Ovary (tissue), 10 donors: ENCODE measurements at places on chromosomes 1 and 21. TPM values are rescaled to one million over a fixed set of nuclear protein-coding genes. Genes with fewer than 3 reads are reported as not detected.

FCRL6 gene
- total RNA-seq = not detected

CFHR5 gene
- not detected for total RNA-seq

GRCh38 chr1:101313356-101313755 lies 76.5 kb downstream of the S1PR1 start:
- H3K27ac ChIP-seq = no peak overlapping the region
- H3K36me3 ChIP-seq = no peaks in the 10 kb centered on the region
- H3K27me3 ChIP-seq = no peaks in the 10 kb centered on the region
- no peak overlapping the region for H3K4me3 ChIP-seq
- no peak for DNase-seq

DNA sequence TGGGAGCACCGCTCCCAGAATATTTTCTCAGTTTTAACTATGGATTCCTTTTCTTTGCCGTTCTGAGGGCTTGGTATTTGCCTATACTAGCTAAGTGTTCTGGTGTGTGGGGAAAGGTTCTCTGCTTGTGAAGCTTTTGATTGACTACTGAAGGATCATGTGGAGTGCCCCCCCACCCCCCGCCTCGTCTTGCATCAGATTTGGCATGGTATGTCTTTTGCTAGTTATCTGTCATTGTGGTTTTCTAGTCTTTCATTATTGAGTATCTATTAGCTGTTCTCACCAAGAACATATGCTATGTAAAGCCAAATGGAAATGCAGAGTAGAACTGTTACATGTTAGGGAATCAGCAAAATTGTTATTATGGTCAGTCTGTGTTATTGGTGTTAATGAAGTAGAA lies 58.3 kb downstream of the MACF1 start:
- H3K36me3 ChIP-seq = no peaks in the 10 kb centered on the region
- no peaks in the 10 kb centered on the region for H3K4me1 ChIP-seq
- no peaks in the 10 kb centered on the region for H3K27me3 ChIP-seq
- DNase-seq = no peak
- no peak overlapping the region for H3K27ac ChIP-seq
- H3K4me3 ChIP-seq = no peak overlapping the region

GRCh38 chr1:226363801-226364513 lies 43.9 kb downstream of the PARP1 start:
- H3K4me1 ChIP-seq = no peaks in the 10 kb centered on the region
- no peak for DNase-seq
- H3K36me3 ChIP-seq = no peaks in the 10 kb centered on the region
- H3K27ac ChIP-seq = no peak overlapping the region
- H3K27me3 ChIP-seq = no peaks in the 10 kb centered on the region
- no peak overlapping the region for H3K4me3 ChIP-seq

GRCh38 chr1:98075626-98076025 lies 154.8 kb upstream of the DPYD start:
- DNase-seq = no peak
- no peaks in the 10 kb centered on the region for H3K27me3 ChIP-seq
- no peak overlapping the region for H3K27ac ChIP-seq
- no peak overlapping the region for H3K4me3 ChIP-seq
- no peaks in the 10 kb centered on the region for H3K4me1 ChIP-seq

- H3K4me1 ChIP-seq = no peaks in the 10 kb centered on the region
- no peak for DNase-seq
- H3K27ac ChIP-seq = no peak overlapping the region
- no peak overlapping the region for H3K4me3 ChIP-seq
- no peaks in the 10 kb centered on the region for H3K36me3 ChIP-seq
- H3K27me3 ChIP-seq = no peaks in the 10 kb centered on the region
These were observed 18.4 kb upstream of the GFI1 start for GRCh38 chr1:92505015-92505692.

DNA sequence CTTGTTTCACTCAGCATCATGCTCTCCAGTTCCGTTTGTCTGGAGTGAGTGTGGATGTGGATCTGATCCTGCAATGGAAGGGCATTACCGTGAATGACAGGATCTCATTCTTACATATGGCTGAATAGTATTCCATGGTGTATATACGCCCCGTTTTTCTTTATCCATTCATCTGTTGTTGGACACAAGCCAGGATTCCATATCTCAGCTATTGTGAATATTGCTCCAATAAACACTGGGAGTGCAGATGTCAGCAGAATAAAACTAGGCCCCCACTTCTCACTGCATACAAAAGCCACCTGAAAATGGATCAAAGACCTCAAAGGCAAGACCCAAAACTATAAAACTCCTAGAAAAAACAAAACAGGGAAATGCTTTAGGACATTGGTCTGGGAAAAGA lies 120.3 kb upstream of the TMPRSS2 start:
- H3K27me3 ChIP-seq = no peaks in the 10 kb centered on the region
- no peaks in the 10 kb centered on the region for H3K36me3 ChIP-seq
- H3K4me3 ChIP-seq = no peak overlapping the region
- no peaks in the 10 kb centered on the region for H3K4me1 ChIP-seq

GRCh38 chr1:2320006-2320405 lies 71.3 kb downstream of the MORN1 start:
- no peak overlapping the region for H3K27ac ChIP-seq
- peaks cover 26% of the 10 kb centered on the region for H3K4me1 ChIP-seq

LENEP gene
- not detected for total RNA-seq

DNA sequence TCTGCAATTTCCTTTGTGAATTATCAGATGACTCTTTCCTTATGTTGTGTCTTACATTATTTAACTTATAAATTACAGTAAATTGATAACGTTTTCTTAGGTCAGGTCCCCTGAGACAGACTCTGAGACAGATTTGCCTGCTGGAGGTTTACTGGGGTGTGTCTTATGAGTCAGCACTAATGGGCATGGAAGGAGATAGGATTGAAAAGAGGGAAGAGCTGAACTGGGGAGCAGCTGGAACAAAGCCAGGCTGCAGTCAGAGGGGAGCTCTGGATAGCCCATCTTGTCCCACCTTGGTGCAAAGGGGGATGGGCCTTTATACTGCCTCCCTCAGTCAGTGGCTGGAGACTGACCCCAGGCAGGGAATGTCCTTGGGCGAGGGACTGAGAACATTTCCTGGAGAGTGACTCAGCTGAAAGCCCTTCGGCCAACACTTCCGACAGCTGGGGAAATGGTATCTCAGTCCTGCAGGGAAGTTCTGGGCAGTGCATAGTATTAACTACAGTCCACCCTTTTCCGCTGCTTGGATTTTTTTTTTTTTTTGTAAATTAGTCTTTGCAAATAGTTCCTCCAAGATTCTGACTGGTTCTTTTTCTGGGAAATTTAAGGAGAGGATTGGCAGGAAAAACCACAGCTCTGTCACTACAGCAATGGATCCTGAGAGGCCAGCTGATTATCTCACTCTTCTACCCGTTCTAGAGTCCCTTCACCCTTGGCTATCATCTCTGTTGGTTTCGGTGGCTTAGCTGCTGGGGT lies 39.1 kb upstream of the CDC42BPA start:
- peak; percentile 60 for DNase-seq
- H3K27me3 ChIP-seq = no peaks in the 10 kb centered on the region
- no peaks in the 10 kb centered on the region for H3K36me3 ChIP-seq
- no peaks in the 10 kb centered on the region for H3K4me1 ChIP-seq
- no peak overlapping the region for H3K4me3 ChIP-seq

DNA sequence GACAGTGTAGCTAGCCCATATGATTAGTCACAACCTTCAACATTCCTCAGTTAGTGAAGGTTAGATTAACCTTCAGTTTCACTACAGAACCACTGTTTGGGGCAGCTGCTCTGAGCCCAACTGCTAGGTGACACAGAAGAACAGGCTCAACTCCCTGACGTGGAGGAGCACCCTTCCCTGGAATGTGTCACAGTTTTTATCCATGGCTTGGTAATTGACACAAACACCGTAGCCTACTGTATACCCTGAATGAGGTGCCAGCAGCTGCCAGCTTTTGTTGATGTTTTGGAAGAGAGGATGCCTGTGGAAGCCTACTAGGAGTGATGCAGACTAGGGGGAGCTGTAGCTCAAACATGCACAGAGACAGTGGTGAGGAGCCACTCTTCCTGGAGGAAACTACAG lies 56.6 kb upstream of the CR2 start:
- DNase-seq = no peak
- no peaks in the 10 kb centered on the region for H3K4me1 ChIP-seq
- no peaks in the 10 kb centered on the region for H3K27me3 ChIP-seq
- no peak overlapping the region for H3K4me3 ChIP-seq
- H3K27ac ChIP-seq = no peak overlapping the region
- H3K36me3 ChIP-seq = no peaks in the 10 kb centered on the region

- H3K36me3 ChIP-seq = no peaks in the 10 kb centered on the region
- H3K27me3 ChIP-seq = no peaks in the 10 kb centered on the region
- H3K4me1 ChIP-seq = no peaks in the 10 kb centered on the region
- H3K4me3 ChIP-seq = no peak overlapping the region
- H3K27ac ChIP-seq = no peak overlapping the region
These were observed 14.3 kb upstream of the GPR157 start for GRCh38 chr1:9143250-9143649.

DNA sequence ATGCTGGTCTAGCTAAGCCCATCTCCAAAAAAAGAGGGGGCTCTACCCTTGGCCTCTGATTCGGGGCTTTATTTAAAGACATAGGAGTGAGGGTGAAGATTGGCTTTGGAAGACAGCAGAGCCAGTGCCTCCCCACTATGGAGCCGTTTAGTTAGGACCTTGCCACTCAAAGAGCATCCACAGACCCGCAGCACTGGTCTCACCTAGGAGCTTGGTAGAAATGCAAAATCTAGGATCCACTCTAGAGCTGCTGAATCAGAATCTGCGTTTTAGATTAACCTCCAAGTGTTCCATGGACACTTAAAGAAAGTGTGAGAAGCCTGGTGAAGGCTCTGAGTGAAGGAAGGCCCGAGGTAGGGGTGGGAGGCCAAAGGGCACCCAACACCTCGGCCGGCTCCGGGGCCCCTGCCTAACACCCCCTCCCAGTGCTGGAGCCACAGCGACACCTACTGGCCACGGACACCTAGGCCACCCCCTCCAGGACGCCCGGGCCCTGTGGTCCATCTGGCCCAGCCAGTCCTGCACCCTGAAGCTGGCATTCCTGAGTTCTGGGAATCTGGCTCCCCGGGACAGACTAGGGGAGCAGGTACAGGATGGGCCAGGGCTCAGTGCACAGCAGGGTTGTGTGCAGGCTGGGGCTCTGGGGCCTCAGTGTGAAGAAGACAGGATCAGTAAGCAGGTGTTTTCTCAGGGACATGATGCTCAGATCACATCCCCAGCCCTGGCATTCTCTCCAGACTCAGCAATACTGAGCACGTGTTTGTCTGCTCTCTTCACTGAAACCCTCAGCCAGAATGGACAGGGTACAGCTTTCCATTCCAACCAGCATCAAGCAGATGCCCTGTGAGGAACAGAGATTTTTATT lies 79.2 kb downstream of the TMEM53 start:
- DNase-seq = peak; percentile 66
- H3K36me3 ChIP-seq = no peaks in the 10 kb centered on the region
- H3K4me1 ChIP-seq = no peaks in the 10 kb centered on the region
- H3K27ac ChIP-seq = no peak overlapping the region
- no peaks in the 10 kb centered on the region for H3K27me3 ChIP-seq

GRCh38 chr1:78385744-78386462 lies 104.9 kb upstream of the PTGFR start:
- no peaks in the 10 kb centered on the region for H3K27me3 ChIP-seq
- H3K4me1 ChIP-seq = no peaks in the 10 kb centered on the region
- no peak overlapping the region for H3K4me3 ChIP-seq
- H3K27ac ChIP-seq = no peak overlapping the region
- no peak for DNase-seq

DNA sequence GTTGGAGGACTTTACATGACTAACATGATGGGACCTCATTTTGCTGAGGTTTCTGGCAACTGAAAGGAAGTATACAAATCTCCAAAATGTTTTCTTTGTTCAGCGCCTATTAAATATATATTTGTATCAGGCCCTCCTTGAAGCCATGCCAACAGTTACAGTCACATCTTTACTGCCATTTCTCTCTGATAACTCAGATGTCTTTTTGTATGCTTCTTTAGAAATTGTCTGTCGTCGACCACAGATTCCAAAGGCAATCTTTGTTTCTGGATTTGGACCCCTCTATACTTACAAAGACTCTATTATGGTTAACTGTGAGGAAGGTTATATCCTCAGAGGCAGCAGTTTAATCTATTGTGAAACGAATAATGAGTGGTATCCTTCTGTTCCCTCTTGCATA lies 69.4 kb downstream of the C4BPA start:
- no peak overlapping the region for H3K27ac ChIP-seq
- no peak for DNase-seq
- no peak overlapping the region for H3K4me3 ChIP-seq
- no peaks in the 10 kb centered on the region for H3K4me1 ChIP-seq

DNA sequence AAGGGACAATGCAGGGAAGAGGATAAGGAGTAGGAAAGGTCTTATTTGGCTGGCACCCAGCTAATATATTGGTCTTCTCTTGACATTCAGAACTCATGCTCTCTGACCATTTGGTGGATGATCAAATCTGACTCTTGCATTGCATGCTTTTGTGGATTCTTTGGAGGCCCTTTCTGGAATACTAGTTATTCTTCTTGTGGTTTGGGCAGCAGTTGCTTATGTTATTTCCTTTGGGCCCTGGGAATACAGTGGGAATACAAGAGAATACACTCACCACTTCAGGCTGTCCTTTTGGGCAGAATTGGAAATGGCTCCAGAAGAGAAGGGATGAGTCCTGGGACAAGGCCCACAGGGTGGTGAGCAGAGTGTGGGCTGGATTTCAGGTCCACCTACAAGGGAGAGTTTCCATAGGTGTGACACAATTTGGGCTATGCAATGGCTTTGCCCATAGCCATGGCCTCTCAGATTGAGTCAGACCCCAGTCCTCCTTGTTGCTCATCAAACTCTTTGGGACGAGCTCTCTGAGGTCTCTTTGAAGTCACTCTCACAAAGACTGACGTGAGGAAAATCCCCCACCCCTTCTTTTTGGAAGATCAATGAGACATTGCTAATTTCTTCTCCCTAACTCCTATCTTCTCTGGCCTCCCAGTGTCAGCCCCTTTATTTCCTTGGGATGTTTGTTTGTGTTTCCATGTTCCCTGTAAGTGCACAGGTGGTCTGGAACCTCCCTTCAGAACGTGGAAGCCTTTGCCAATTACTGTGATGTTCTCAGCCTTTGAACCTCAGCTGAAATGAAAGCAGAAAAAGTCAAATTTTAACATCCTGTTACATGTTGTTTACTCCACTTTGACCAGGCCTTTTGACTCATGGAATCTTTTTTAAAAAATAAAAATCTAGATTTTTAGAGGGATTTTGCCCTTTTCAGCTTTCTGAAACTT lies 19.4 kb downstream of the HSD11B1 start:
- H3K27me3 ChIP-seq = no peaks in the 10 kb centered on the region
- DNase-seq = no peak
- peaks cover 16% of the 10 kb centered on the region for H3K4me1 ChIP-seq
- H3K27ac ChIP-seq = peak overlapping the region; percentile 41
- no peak overlapping the region for H3K4me3 ChIP-seq
- H3K36me3 ChIP-seq = no peaks in the 10 kb centered on the region
